ENCODE measurements at places on chromosomes 12 and 14.
A peak's percentile ranks its signal among the peaks of the same experiment; 100 is the strongest.

- DNase-seq, result peak; percentile 51
Observed at GRCh38 chr12:26523708-26524150, 309.3 kb downstream of the ITPR2 start.

GRCh38 chr12:128052331-128052730 lies 214.6 kb upstream of the TMEM132C start:
- DNase-seq, result no peak

- peak; percentile 8 for DNase-seq
Observed at GRCh38 chr14:61368114-61368710, 46.8 kb downstream of the PRKCH start.

DNA sequence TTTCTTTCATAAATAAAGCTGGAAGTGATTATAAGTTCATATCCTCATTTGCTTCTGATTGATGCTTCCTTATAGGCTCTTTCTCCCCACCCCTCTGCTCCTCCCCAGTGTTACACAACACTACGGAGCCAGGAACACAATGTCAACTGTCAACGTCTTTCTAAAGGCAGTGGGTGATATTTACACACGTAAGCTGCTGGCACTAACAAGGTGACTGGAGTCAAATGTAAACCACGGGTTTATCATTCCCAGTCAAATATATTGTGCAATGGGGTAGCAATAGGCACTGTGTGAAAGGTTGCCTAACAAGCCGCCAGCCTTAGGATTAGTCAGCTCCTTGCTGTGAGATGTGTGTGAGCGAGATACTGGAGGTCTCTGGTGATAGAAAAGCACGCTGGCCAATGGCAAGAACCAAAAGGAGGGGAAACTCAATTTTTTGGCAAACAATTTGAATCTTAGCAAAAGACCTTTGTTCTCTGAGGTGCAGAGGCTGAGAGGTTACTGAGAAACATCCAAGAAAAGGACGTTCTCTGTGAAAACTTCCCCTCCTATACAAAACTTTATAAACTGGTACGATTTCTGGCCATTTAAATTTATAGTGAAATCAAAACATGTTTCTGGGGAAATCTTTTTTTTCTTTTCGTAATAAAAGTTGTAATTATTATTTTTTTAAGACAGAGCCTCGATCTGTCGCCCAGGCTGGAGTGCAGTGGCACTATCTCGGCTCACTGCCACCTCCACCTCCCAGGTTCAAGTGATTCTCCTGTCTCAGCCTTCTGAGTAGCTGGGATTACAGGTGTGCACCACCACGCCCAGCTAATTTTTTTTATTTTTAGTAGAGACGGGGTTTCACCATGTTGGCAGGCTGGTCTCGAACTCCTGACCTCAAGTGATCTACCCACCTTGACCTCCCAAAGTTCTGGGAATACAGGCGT lies 22.3 kb upstream of the HECTD1 start:
- peak; percentile 5 for DNase-seq

DNA sequence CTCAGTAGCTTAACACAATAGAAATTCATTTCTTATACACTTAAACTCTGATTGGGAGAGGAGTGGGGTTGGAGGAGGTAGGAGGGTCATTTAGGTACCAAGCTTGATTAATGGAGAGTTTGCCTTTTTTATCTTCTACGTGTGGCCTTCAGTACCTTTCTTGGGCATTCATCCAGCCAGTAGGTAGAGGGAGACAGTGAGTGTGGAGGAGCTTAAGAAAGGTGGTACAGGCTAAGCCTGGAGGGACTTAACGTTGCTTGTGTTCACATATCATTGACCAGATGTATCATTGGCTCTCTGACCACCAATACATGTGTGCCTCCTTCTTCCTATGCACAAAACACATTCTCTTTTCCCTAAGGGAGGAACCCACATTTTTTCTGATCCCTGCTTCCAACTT lies 232.9 kb upstream of the CRY1 start:
- DNase-seq, result no peak

- no peak for DNase-seq
Observed at GRCh38 chr12:56029666-56030293, 8.9 kb downstream of the IKZF4 start.

DNA sequence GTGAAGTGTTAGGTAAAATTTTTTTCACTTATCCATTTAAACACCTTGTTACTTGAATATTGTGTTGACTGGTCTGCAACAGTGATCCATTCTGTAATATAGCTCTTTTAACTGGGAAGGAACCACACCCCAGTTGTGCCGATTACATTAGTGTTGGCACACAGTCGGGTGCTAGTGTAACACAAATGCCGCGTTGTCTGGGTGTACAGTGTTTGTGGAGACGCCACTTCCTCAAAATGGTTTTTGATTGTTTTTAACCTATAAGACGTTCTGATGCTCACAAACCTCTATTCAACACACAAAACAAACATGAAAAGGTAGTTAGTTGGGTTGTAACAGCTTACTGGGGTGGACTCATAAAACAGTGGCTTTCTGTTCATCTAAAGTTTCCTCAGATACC lies 48.0 kb upstream of the TRAF3 start:
- DNase-seq, result no peak

- peak; percentile 87 for DNase-seq
Observed at GRCh38 chr12:65825183-65825506, 862 bp downstream of the HMGA2 start.

DNA sequence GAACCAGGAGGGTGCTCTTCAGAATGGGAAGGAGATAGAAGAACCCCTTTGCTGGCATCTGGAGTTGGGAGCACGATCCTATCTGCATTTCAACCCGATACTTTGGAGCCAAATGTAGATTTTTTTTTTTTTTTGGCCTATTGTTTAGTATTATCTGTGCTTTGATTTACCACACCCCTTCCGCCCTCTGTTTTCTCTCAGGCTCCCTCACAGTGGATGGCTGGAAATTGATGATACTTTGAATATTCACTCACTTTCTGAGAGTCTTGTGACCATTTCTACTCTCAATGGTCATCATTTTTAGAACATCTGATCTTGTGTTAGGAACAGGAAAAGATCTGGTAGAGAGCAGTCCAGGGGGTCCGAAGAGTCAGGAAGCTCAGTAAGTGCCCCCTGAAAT lies 9.0 kb downstream of the TSPAN9 start:
- no peak for DNase-seq

DNA sequence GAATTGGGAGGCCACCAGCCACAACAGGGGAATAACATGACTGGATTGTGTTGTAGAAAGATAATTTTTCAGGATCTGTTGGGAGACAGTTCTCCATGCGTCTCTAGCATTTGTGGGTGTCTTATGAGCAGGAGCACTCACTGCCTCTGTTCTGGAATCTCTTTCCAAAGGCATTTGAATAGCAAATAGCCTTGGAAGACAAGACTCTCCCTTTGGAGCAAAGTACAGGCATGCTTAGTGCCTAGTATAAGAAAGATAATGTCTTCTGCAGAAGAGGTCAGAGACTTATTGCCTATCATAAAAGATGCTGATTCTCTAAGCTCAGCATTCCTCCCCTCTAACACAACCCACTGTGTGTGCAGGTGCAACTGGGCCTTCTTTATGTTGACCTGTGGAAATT lies 58.3 kb downstream of the VCPKMT start:
- DNase-seq, result no peak

DNA sequence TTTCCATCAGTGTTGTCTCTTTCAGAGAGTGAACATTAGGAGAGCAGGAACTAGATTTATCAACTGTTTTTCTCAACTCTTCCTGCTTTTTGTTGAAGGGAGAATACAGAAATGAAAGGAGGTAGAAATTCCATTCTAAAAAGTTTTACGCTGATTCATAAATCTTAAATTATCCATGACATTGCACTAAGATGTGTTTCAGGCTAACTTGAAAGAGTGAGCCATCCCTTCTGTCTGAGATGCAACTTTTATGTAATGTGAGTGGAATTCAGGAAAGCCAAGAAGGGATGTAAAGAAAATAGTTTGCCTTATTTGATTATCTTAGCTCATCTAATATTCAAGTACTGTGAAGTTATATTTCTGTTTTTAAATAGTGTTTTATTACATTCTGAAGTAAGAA lies 349.5 kb upstream of the RGS6 start:
- no peak for DNase-seq

DNA sequence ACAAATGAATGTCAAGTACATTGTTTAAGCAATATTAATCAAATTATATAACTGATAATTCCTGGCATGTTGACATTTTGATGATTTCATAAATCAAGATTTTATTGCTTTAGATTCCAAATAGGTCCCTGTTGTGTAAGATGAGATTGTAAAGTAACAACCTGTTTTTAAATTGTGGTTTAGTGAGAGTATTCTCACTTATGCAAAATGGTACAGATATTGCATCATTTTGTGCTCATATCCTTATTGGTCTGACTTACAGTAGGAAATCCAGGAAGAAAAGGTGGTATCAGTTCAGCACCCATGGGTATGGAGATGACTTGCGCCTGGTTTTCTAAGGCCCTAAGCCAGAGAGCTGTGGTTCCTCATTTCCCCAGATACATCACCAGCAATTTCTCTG lies 165.5 kb downstream of the KIF21A start:
- DNase-seq, result no peak

DNA sequence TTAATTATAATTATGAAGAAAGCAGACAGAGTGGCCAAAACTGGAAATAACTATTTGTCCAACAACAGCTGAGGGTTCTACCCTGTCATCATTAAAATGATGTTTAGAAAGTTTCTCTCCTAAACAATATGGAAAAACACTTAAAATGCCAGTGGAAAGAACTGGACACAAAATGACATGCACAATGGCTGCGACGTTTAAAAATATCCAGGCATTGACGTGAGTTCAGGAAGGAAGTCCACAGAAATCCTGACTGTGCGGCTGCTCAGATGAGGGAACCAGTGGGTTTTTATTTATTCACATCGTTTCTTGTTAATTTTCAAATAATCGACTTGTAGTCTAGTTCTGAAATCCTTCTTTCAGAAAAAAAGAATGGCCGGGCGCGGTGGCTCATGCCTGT lies 58.3 kb downstream of the CCNK start:
- no peak for DNase-seq

DNA sequence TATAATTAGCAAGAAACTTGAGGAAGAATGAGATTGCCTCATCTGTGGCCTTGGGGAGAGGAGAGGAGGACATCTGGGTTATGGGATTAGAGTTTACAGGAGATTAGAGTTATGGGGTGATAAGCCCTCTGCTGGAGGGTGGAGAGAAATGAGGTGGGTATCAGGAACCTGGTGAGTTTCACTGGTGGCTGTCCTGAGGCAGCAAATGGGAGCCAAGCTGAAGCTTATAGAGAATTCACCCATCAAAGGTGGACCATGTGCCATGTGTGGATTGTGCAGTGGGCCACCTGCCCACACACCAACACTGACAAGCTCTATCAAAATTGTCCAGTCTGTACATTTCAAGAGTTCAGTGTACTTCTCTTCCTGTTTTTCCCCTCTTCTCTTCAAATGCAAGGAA lies 135.3 kb downstream of the AEBP2 start:
- no peak for DNase-seq

GRCh38 chr14:61461808-61462275 lies 140.5 kb downstream of the PRKCH start:
- peak; percentile 81 for DNase-seq

DNA sequence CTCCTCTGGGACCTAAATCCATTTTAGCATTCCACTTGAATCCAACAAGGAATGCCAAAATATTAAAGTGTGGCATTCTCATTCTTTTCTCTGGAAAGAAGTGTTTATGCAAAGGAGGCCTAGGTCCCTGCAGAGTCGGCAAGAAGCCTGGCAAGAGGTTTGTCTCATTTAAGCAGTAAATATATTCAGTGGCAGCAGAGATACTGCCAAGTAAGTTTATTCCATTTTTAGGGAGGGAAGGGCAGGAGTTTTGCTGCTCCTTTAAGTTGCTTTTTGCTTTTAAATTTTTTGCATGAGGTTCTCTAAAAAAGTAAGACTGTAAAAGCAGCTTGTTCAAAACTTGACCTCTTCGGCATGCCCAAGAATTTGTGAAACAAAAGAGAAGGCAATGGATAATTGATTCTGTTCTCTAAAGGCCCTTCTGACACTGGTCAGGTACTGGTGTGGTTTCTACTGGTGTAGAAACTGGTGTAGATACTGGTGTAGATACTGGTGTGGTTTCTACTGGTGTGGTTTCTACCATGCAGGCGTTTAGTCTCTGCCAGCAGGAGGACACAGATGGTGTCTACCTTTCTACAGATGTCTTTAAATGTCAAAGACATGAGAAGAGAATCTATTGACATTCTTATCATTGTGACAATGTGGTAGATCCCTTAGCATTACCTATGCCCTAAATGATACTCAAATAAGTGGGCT lies 107.3 kb downstream of the SAMD4A start:
- no peak for DNase-seq

DNA sequence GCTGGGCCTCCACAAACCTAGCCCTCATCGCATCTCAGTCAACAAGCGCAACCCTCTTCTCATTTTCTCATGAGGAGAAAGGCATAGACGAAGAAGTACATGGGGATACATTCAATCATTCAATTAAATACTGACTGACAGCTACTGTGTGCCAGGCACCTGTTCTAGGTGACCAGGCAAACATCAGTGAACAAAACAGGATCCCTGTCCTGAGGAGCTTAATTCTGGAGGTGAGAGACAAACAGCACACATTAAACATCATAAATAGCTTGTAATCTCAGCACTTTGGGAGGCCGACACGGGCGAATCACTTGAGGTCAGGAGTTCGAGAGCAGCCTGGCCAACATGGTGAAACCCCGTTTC lies 362 bp upstream of the ACYP1 start:
- no peak for DNase-seq

GRCh38 chr12:4143896-4144295 lies 129.7 kb upstream of the CCND2 start:
- DNase-seq, result no peak

DNA sequence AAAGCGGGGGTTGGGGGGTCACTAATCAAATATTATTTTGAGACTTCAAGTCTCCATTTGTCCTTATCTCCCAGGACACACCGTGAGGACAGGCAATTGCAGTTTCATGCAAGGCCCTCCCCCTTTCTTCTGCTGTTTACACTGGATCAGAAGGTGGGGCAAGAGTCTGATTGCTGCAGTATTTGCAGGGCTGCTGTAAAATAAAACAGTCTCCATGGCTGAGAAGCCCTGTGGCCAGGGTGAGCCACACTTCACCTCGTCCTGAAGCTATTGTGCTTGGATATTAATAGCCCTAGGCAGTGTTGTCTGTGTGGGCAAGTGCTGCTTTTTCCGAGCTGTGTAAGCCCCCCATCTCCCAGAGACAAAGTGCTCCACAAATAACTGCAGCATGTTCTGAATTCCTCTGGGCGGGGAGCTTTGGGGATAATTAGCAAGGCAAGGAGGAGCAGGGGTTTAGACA lies 187.4 kb upstream of the NTF3 start:
- DNase-seq, result peak; percentile 45

- DNase-seq, result peak; percentile 66
Observed at GRCh38 chr14:103576371-103577024, 13.7 kb downstream of the COA8 start.

GRCh38 chr12:12741660-12742059 lies 24.5 kb downstream of the CDKN1B start:
- DNase-seq, result no peak

Data from retina (tissue), 1 donor.